ENCODE measurements at places on chromosomes 4 and X.

GRCh38 chr4:153513596-153513995, 47.4 kb downstream of the TMEM131L start:
- DNase-seq = no peak

DNA sequence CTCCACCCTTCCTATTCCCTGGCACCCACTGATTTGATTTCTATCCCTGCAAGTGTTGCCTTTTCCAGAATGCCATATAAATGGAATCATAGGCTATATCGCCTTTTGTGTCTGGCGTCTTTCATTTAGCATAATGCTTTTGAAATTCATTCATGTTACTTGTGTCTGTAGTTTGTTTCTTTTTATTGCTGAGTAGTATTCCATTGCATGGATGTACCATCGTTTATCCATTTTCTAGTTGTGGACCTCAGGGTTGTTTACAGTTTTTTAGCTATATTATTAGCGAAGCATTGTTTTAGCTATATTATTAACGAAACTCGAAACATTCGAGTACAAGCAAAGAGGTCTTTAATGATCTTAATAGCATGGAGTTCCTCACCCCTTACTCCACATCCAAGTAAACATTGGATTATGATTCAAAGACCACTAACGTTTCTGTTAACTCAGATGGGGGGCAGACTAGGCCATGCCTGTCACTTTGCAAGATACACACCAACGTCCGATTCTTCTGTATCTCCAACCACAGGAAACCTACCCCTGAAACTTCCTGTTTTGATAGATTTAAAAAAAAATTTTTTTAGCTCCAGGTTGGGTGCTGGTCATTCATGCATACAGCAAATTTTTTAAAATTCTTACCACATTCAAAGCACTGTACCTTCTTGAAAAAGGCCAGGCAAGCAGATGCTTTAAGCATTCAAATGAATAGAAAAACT, 1.1 kb downstream of the DCK start:
- no peak for DNase-seq

DNA sequence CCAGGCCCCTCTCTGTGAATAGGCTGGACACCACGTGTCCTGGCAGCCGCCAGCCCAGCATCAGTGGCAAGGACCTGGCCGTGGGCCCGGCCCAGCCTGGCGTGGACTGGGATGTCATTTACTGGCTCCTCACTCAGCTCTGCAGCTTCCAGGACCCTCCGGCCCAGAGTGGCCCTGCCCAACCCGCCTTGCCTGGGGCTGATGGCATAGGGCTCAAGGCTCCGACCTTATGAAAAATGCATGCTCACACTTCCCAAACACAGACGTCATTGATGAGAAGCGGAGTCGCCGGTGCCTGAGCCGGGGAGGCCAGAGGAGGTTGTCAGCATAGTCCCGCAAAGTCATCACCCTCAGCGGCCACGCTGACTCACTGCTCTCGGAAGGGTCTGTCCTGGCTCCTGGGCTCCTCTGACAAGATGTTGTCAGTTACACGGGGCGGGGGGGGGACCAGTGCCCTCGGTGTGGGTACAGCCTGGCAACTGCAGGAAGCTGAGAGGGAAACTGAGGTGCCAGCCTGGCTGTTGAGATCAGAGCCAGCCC, 14.3 kb downstream of the CFAP99 start:
- DNase-seq = peak; percentile 73

DNA sequence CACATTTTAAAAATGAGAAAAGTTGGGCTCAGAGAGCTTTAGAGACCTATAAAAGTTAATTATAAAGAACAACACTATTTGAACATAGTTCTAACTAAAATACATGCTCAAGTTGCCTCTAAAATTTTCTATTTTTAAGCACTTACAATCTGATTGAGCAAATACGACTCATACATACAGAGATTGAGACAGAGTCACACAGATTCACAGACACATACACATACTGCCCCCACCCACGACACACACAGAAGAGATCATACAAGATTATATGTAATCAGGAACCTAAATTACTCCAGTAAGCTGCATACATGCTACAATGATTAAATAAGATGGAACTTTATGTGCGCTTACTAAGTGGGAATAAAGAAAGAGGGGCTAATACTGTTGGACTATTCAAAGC, 2.7 kb upstream of the ASB5 start:
- DNase-seq = no peak

DNA sequence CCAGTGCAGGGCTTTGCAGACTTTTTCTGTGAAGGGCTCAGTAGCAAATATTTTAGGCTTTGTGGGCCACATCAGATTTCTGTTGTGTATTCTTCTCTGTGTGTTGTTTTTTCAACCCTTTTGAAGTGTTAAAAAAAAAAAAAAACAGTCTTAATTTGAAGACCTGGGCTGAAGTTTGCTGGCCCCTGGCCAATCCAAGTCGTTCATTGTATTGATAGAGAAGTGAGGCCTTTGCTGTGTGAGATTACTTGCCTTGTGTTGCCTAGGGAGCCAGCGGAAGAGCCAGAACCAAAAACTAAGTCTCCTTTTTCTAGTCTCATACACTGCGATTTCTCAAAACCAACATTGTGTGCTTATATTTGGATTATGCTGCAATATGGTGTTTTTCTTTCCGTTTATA, 46.9 kb downstream of the MTM1 start:
- DNase-seq = no peak

All from posterior cingulate gyrus (tissue), 11 donors.